ENCODE measurements at places on chromosomes 7 and 10. TPM values are rescaled to one million over a fixed set of nuclear protein-coding genes. Genes with fewer than 3 reads are reported as not detected.
A peak's percentile ranks its signal among the peaks of the same experiment; 100 is the strongest.

GRCh38 chr7:129224251-129225205 lies at the start of gene AHCYL2:
AHCYL2 (plus strand) TSS chr7:129225030.
- H3K4me1 ChIP-seq, result no peaks in the 10 kb centered on the region
- H3K36me3 ChIP-seq, result no peaks in the 10 kb centered on the region
- DNase-seq, result peak; percentile 96

GRCh38 chr7:129110258-129110981 lies 34.1 kb upstream of the TSPAN33 start:
- peak overlapping the region; percentile 62 for H3K27ac ChIP-seq
- no peaks in the 10 kb centered on the region for H3K4me1 ChIP-seq
- H3K27me3 ChIP-seq, result no peaks in the 10 kb centered on the region
- H3K4me3 ChIP-seq, result no peak overlapping the region

DNA sequence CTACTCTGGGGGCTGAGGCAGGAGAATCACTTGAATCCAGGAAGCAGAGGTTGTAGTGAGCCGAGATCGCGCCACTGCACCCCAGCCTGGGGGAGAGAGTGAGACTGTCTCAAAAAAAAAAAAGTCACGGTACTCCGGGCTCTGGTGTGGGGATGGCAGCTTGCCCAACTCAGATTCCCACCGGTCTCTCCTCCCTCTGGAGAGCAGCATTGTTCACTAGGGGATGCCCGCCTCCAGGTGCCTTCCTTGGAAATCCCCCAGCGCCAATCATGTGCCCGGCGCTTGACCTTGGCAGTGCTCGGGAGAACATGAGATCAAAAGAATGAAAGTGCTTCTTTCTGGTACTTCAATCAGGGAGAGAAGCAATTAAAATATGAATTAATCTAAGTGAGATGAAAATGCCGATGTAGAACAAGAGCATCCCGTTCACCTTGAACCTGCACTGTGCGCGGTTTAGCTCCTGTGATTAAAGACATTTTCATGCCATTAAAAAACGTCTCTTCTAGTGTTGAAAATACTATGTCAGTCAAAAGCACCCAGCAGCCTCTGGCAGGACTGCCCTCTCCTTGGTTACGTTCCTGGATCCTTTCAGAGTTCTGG lies 1127.3 kb upstream of the AUTS2 start:
- H3K27me3 ChIP-seq, result no peaks in the 10 kb centered on the region
- H3K4me1 ChIP-seq, result no peaks in the 10 kb centered on the region
- DNase-seq, result no peak
- H3K36me3 ChIP-seq, result no peaks in the 10 kb centered on the region
- no peak overlapping the region for H3K4me3 ChIP-seq
- no peak overlapping the region for H3K27ac ChIP-seq

DNA sequence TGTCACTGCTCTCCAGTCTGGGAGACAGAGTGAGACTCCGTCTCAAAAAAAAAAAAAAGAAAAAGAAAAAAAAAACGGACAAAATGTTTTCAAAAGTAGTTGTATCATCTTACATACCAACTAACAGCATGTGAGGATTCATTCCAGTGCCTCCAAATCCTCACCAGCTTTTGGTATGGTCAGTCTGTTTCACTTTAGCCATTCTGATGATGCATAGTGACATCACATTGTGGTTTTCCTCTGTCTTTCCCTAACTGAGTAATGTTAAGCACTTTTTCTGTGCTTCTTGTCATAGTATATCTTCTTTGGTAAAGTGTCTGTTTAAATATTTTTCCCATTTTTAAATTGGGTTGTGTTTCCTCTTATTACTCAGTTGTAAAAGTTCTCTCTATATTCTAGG lies 251.4 kb upstream of the CTBP2 start:
- H3K36me3 ChIP-seq, result no peaks in the 10 kb centered on the region
- no peak for DNase-seq
- H3K4me3 ChIP-seq, result no peak overlapping the region
- H3K27ac ChIP-seq, result no peak overlapping the region
- H3K4me1 ChIP-seq, result no peaks in the 10 kb centered on the region

DNA sequence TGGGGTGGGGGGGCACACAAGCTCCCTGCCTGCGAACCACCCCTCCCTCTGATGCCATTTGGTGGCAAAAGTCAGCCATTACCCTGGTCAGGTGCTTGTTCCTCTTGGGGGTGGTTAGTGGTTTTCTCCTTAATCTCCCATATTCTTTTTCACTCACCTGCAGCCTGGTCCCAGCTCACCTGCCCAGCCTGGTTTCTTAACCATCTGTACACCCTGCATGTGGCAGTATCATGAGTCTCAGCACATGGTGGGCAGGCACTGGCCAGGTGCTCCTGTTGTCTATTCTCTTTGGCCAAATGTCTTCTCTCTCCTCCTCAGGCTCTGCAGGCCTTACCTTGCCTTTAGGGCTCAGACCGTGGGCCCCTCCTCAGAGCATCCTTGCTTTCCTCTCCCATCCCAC lies 30.5 kb downstream of the OGDH start:
- H3K36me3 ChIP-seq, result no peaks in the 10 kb centered on the region
- H3K4me1 ChIP-seq, result peaks cover 27% of the 10 kb centered on the region
- H3K27me3 ChIP-seq, result no peaks in the 10 kb centered on the region
- H3K4me3 ChIP-seq, result no peak overlapping the region
- DNase-seq, result no peak

- H3K27ac ChIP-seq, result no peak overlapping the region
- no peak for DNase-seq
- H3K27me3 ChIP-seq, result no peaks in the 10 kb centered on the region
- no peaks in the 10 kb centered on the region for H3K4me1 ChIP-seq
Observed at GRCh38 chr7:39428221-39428620, 138.0 kb upstream of the YAE1 start.

GRCh38 chr7:26958834-26959233 lies 94.4 kb upstream of the SKAP2 start:
- no peaks in the 10 kb centered on the region for H3K36me3 ChIP-seq
- no peak for DNase-seq
- H3K4me1 ChIP-seq, result no peaks in the 10 kb centered on the region
- no peaks in the 10 kb centered on the region for H3K27me3 ChIP-seq
- H3K4me3 ChIP-seq, result no peak overlapping the region
- H3K27ac ChIP-seq, result no peak overlapping the region

- no peaks in the 10 kb centered on the region for H3K36me3 ChIP-seq
- H3K27ac ChIP-seq, result peak overlapping the region; percentile 83
- no peaks in the 10 kb centered on the region for H3K27me3 ChIP-seq
- peak overlapping the region; percentile 71 for H3K4me3 ChIP-seq
- no peaks in the 10 kb centered on the region for H3K4me1 ChIP-seq
- DNase-seq, result no peak
Observed at GRCh38 chr7:93231259-93231658, 907 bp upstream of the VPS50 start.

DNA sequence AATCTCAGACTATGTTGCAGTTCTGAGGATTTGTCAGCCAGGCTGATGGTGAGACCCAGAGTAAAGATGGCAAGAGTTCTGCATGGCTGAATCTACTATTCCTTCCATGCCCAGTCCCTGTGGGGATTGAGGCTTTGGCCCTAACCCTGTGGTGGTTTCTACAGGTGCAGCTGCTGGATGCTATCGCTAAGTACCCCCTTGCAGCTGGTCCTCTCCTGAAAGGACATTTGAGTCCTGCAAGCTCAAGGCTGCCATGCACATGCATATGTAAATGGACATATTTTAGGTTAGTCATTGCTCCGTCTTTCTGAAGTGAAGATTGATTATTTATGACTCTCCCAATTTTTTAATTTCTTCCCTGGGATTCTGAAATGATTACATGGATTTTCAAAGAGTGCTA lies 1122.2 kb upstream of the CELF2 start:
- no peaks in the 10 kb centered on the region for H3K36me3 ChIP-seq
- H3K27ac ChIP-seq, result no peak overlapping the region
- H3K4me3 ChIP-seq, result no peak overlapping the region
- DNase-seq, result no peak
- no peaks in the 10 kb centered on the region for H3K27me3 ChIP-seq

DNA sequence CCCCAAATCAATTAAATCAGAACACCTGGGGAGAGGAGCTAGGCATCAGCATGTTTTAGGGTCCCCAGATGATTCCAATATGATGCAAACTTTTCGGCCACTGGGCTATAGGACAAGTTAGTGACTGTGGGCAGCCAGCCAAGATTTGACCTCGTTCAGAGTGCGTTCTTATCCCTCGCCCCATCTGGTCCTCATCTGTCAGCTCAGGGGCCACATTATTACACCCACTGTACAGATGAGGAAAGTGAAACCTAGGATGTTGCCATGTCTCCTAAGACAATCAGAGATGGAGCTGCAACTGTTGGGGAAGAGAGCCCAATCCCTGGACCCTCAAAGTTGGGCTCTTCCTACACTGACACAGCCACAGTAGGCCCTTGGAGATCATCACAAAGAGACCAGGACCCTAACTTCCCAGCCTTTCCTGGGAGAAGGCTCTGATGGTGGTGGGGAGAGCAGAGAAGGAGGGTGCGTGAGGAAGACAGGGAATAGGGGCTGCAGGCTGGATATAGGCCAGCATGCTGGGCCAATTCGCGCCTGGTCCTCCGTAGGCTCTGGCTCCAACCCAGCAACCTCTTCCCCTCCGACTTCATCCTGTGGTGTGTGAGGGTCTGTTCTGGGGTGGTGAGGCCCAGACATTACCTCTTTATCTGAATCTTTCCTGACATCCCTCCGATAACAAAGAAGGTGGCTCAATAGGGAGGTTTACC lies 109.4 kb upstream of the ZMIZ1 start:
- H3K4me1 ChIP-seq, result no peaks in the 10 kb centered on the region
- DNase-seq, result no peak
- H3K27me3 ChIP-seq, result no peaks in the 10 kb centered on the region
- H3K27ac ChIP-seq, result no peak overlapping the region
- no peaks in the 10 kb centered on the region for H3K36me3 ChIP-seq

DNA sequence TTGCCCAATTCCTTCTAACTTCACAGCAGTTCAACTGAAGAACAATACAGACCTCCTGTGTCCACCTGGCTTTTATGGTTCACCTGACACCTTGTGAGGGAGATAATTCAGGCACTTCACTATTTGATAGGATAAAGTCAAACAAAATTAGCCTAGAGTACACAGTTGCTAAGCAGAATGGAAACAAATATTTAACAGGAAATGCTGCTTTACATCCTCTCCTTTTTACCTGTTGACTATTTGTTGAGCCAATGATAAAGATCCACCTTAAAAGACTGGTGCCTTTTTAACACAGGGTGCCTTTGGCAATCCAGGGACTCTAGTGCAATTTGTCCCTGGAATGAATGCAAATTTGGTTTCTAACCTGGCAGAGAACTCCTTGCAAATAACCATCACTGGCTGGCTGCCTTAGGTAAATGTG lies 39.8 kb downstream of the ITPRID1 start:
- no peaks in the 10 kb centered on the region for H3K27me3 ChIP-seq
- H3K4me1 ChIP-seq, result no peaks in the 10 kb centered on the region
- peak overlapping the region; percentile 72 for H3K27ac ChIP-seq

DNA sequence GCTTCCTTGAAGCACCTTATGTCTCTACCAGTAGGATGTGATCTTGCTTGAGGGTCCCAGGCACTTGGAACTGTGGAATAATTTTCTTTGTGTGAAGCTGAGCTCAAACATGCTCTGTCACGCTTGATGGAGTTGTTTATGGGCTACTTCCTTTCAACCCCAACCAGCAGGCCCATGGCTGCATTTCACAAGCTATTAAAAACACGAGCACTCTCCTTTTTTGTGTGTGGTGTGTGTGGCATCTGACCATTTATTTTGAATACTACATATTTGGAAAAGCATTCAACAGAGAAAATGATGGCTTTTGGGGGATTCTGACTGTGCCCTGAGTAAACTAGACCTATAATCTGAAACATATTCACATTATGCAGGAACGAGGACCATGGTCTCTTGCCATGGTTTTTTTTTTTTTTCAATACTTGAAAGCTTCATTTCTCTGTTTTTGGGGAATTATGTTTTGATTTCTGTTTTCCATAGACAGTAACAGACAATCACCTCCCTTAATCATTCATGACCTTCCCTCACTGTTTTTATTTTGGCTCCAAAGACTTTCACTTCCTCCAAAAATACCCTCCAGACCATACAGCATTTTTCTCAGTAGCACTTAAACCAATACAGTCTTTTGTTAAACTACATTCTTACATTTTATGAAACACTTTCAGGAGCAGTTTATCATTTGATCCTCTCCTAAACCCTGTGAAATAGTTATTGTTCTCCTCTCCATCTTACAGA lies 233.6 kb upstream of the BMPER start:
- H3K27me3 ChIP-seq, result no peaks in the 10 kb centered on the region
- H3K27ac ChIP-seq, result no peak overlapping the region

DNA sequence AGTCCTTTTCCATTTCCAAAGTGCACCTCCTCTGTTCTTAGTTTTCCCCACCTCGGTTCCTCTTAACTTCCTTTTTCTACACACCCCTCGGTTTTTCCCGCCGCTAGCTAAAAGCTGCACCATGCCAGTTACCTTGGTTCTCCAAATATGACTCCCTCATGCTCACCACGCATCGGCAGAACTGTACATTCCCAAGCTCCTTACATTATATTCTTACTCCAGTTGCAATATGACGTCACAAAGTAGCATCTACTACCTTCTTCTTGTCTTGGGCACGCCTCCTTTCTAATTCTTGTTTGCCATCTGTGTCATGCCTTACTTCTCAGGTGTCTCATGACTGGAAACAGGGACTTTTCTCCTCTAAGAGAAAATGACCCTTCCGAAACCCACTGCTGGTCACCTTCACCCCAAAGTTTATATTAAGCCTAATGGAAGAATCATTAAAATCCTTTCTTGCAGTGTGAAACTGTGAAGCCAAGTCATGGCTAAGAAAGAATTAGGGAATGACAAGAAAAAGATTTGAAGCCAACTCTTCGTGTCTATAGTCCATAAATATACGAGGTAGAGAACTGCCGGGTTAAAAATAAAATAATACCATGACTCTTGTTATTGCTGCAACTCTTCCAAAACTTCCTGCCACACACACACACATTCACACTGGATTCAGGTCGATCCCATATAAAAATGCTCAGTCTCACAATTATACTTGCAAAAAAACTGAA lies 1.7 kb downstream of the ESYT2 start:
- peak overlapping the region; percentile 97 for H3K4me3 ChIP-seq
- no peaks in the 10 kb centered on the region for H3K4me1 ChIP-seq
- no peaks in the 10 kb centered on the region for H3K27me3 ChIP-seq

DNA sequence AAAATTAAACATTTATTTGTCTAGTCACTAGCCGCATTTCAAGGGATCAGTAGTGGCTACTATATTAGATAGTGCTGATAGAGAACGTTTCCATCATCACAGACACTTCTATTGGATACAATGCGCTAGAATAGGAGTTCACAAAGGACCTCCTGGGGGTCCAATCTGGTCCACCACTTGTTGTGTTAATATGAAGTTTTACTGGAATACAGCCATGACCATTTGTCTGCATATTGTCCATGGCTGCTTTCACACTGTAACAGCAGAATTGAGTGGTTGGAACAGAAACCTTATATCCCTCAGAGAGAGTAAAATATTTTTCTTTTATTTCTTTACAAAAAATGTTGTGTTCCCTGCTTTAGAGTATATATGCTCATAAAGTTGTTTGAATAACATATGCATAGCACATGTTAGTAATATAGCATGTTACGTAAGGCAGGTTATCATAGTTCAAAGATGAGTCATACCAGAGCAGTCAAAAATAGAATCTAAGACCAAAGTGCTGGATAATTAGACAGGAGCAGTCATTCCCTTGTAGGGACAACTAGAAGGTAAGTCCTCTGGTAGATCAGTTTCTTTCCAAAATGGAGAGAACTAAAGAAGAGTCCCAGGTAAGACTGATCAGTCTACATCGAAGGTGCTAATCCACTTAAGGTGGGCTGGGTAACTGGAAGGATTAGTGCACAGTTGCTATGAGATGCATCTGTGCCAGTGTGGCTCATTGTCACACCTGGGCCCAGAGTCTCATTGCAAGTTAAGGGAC lies 14.9 kb downstream of the BZW2 start:
- DNase-seq, result no peak
- H3K4me3 ChIP-seq, result no peak overlapping the region
- H3K27me3 ChIP-seq, result no peaks in the 10 kb centered on the region

The KIFBP gene
- total RNA-seq, result 29.1 TPM
